Left ventricle myocardium inferior (tissue), 1 donor: ENCODE measurements at places on chromosomes 7 and 10. TPM values are rescaled to one million over a fixed set of nuclear protein-coding genes. Genes with fewer than 3 reads are reported as not detected.

SLC18A3 gene
- not detected for total RNA-seq

BEND7 gene
- total RNA-seq, result 14.7 TPM

ACHE gene
- total RNA-seq, result 0.49 TPM

GPR141 gene
- 0.33 TPM for total RNA-seq

NUTM2E gene
- not detected for total RNA-seq

TEX47 gene
- not detected for total RNA-seq

TRPV6 gene
- not detected for total RNA-seq

MPP7 gene
- 14.7 TPM for total RNA-seq

DNA sequence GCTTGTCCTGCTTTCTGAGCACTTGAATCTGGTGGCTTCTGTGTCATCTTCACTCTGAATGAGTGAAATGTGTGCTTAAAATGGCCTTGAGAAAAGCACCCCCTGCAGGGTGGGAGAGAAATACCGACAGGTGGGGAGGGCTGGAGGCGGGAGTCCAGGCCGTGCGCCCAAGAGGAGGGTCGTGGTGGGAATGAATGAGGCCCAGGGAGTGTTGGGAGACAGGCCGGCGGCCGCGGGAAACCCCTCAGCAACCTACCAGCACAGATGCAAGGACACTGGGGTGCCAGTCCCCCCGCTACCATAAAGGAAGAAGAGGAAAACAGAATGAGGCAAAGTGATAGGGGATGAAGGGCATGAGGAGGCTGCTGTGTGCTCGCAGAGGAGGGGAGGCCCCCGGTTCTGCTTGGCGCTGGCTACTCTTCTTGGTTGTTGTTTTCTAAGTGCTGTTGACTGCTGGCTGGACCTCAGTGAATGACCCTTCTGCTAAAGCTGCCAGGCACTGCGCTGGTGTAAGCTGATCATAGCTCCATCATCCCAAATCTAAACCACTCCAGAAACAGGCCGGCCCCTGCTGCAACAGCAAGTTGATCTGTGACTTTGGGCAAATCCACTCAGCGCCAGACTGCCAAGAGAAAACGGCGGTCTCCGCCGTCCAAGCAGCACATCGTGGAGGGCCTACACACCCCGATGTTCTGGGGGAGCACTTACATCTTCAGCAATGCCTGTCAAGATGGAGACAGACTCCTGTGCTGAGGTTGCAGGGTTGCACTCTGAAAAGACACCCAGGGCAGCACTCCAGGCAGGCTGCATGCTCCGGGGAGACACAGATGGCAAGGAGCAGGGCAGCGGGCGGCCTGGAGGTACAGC lies 378.5 kb downstream of the DNAJB6 start:
- no peak overlapping the region for H3K4me3 ChIP-seq
- H3K4me1 ChIP-seq, result no peaks in the 10 kb centered on the region
- H3K27me3 ChIP-seq, result peaks cover 29% of the 10 kb centered on the region
- no peaks in the 10 kb centered on the region for H3K36me3 ChIP-seq
- DNase-seq, result no peak
- H3K27ac ChIP-seq, result no peak overlapping the region

DNA sequence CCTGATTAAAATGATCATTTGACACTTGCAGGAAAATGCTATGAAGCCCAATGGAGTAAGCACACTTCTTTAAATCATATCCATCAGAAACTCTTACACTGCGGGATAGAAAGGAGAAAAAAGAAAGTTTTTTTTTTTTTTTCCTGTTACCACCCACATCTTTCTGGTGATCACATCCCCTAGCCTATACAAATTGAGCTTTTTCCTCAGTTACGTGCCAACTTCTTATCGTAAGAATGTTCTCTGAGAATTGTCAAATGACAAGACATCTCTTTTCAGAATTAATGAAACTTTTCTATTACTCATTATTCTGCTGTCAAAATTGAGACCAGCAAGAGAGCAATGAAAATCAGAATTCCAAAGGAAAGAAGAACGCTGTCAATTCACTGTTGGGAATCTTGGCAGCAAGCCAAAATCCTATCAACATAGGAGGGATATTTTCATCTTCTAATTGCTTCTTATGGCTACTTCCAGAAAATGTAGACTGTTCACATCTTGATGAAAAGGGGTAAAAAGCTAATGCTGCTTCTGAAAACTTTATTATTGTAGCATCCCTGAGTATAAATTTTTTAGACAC lies 179.5 kb downstream of the ADAM12 start:
- peaks cover 7% of the 10 kb centered on the region for H3K4me1 ChIP-seq
- H3K36me3 ChIP-seq, result no peaks in the 10 kb centered on the region

DNA sequence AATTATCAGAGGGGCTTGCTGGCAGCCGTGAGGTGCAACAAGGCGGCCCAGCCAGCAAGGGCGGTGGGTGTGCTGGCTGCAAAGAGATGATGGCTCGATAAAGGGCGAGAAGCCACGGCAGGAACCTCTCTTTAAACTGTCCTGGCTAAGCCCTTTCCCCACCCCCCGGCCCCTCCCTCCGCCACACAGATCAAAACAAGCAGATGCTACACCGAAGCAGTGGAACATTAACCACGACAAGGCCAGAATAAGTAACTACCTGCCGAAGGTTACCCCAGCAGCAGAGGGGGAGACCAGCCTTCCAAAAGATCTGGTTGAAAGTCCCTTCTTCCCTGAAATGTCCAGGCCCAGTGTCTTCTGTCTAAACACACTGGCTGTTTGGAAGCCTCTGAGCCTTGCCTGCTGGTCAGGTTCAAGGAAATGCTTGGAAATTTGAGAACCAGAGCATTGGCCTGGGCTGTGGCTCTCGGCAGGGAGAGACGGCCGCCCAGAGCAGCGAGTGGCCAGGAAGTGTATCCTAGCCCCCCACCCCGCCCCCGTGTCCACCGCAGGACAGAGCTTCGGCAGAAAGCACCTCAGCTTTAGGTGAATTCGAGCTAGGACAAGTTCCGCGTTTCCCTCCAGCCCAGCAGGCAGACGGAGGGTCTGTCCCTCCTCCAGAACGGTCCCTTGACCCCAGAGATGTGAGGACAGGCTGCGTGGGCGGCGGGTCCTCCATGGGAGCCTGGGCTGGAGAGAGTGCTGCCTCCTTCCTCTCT lies 2.1 kb downstream of the FAM20C start:
- H3K27me3 ChIP-seq, result no peaks in the 10 kb centered on the region
- peaks cover 57% of the 10 kb centered on the region for H3K4me1 ChIP-seq
- H3K27ac ChIP-seq, result no peak overlapping the region
- DNase-seq, result no peak

DNA sequence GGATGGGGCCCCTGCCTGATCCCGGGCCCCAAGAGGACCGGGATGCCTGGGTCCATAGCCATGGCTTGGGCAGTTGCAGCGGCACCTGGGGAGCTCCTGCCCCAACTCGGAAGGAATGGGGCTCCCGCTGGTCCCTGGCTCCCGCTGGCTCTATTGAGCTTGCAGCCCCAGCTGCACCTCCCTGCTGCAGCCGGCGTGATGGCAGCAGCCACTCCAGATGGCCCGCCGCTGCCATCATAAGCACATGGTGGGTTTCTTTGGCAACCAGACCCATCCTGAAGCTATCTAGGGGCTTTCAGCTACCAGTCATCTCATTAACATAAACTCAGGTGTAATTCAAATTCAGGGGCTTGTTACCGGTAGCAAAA lies 11.1 kb upstream of the DNMBP start:
- H3K27me3 ChIP-seq, result peaks cover 22% of the 10 kb centered on the region
- H3K4me1 ChIP-seq, result no peaks in the 10 kb centered on the region
- H3K36me3 ChIP-seq, result no peaks in the 10 kb centered on the region
- no peak overlapping the region for H3K4me3 ChIP-seq
- no peak overlapping the region for H3K27ac ChIP-seq
- no peak for DNase-seq

DNA sequence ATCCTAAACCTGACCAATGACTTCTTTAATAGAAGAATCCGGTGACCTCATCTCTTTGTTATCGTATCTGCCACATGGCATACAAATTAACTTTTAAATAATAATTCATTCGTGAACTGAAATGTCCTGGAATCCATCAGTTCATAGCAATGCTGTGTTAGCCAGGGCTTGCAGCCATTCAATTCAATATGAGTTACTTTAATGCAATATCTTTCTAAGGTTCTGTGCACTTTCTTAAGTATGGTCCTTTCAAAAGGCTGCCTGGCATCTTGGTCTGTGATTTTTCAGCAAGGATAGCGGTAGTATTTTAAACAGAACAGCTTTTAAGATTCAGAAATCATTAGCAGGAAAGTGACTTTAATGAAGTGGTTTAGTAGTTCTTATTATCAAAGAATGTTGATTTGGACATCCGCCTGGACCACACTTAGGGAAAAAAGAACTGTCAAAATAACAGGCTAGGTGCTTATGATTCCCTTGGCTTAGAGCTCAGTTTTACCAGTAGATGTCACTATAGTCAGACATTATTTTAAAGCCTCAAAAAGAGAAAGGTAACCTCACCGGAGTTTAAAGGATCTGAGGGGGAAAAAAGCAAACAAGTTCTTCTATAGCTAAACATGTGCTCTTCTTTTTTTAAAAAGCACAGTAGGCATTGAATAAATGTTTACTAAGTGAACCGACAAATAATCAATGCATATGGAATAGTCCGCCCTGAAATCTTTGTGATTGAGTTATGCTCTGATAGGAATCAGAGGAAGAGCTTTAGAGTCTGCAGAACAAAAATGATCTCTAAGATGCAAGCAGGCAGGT lies 22.7 kb downstream of the SLC35G1 start:
- H3K27me3 ChIP-seq, result no peaks in the 10 kb centered on the region
- H3K36me3 ChIP-seq, result no peaks in the 10 kb centered on the region
- H3K4me3 ChIP-seq, result peak overlapping the region; percentile 43
- DNase-seq, result no peak
- H3K4me1 ChIP-seq, result peaks cover 11% of the 10 kb centered on the region

DNA sequence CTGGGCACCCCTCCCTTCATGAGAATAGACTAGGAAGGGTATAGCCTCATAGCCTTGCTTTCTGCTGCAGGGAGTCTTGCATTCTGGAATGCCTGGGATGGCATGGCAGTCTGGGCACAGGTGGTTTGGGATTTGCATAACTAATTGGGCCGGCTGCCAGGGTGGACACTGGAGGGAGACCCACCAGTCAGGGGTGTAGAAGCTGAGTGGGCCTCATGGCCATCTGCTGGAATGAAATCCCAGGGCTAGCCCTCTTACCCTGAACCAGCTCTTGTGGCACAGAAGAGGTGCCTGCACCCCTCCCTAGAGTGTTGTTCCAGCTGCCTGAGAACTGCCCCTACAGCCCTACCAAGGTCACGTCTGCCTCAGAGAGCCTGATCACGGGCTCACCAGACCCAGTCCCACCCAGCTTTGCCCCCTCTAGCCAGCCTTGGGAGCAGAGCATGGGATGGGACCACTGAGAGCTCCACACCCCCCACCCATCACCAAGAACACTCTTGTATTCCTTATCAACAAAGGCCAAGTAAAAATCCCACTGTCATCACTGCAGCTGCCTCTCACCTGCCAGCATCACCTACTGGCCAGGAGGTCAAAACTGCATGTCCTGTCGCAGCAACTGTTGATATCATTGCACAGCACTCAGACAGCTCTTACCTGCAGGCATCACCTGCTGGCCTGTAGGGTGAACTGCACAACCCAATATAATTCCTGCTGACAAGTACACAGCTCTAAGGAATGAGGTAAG lies 148.9 kb downstream of the ZEB1 start:
- no peak overlapping the region for H3K4me3 ChIP-seq
- H3K27ac ChIP-seq, result no peak overlapping the region
- H3K27me3 ChIP-seq, result no peaks in the 10 kb centered on the region
- H3K4me1 ChIP-seq, result no peaks in the 10 kb centered on the region
- H3K36me3 ChIP-seq, result peaks cover 61% of the 10 kb centered on the region

DNA sequence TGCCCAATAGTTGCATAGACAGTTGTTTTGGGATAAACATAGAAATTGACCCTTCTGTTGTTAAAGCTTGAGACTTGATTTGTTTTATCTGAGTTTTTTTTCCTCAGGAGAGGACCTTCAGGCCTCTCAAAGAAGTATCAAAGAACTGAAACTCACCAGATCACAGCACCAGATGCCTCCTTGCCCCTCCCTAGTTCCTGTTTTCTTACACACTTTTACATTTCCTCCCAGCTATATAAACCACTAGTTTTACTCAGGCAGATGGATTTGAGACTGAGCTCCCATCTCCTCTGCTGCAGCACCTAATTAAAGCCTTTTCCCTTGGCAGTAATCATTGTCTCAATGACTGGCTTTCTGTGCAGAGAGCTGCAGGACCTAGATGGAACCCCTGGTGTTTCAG lies 150.6 kb upstream of the NRG3 start:
- no peak overlapping the region for H3K4me3 ChIP-seq
- DNase-seq, result no peak
- no peaks in the 10 kb centered on the region for H3K4me1 ChIP-seq
- no peaks in the 10 kb centered on the region for H3K36me3 ChIP-seq

GRCh38 chr10:44471410-44471809 lies 86.5 kb upstream of the CXCL12 start:
- peaks cover under 1% of the 10 kb centered on the region for H3K4me1 ChIP-seq
- DNase-seq, result no peak
- no peak overlapping the region for H3K4me3 ChIP-seq
- H3K36me3 ChIP-seq, result no peaks in the 10 kb centered on the region
- peaks cover 42% of the 10 kb centered on the region for H3K27me3 ChIP-seq

- no peak for DNase-seq
- H3K27ac ChIP-seq, result no peak overlapping the region
- no peaks in the 10 kb centered on the region for H3K36me3 ChIP-seq
- no peaks in the 10 kb centered on the region for H3K27me3 ChIP-seq
- H3K4me1 ChIP-seq, result peaks cover 18% of the 10 kb centered on the region
Observed at GRCh38 chr10:96612055-96612830, 25.4 kb upstream of the TM9SF3 start.

DNA sequence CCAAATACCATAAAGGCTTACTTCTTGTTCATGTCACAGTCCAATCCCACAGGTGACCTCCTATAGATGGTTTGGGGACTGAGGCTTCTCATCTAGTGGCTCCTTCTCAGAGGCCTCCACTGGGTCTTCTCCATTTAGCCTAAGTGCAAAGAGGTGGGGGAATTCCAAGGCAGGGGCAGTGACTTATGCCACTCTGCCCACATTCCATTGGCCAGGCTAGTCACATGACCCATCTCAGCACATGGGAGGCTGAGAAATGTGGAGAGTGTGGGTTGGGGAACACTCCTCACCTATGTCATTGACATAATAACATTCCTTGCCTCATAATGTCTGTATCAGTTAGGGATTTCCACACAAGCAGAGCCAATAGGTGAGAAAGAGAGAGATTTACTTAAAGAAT lies 104.3 kb upstream of the PLXNA4 start:
- no peak for DNase-seq
- H3K4me3 ChIP-seq, result no peak overlapping the region
- H3K27me3 ChIP-seq, result peaks cover 16% of the 10 kb centered on the region
- H3K4me1 ChIP-seq, result no peaks in the 10 kb centered on the region
- H3K36me3 ChIP-seq, result no peaks in the 10 kb centered on the region

- H3K4me3 ChIP-seq, result peak overlapping the region; percentile 100
- peak overlapping the region; percentile 97 for H3K27ac ChIP-seq
- H3K27me3 ChIP-seq, result no peaks in the 10 kb centered on the region
- DNase-seq, result peak; percentile 26
- peaks cover 49% of the 10 kb centered on the region for H3K4me1 ChIP-seq
Observed at GRCh38 chr7:88218836-88219605, 817 bp downstream of the SRI start.
